Stimulated activated CD4-positive, alpha-beta T cell treated with anti-CD3 and anti-CD28 coated beads, Interleukin-1b, Interleukin-23, amount 100 ng/mL, for 1 hour (primary cell): ENCODE measurements at places on chromosomes 4 and X.

DNA sequence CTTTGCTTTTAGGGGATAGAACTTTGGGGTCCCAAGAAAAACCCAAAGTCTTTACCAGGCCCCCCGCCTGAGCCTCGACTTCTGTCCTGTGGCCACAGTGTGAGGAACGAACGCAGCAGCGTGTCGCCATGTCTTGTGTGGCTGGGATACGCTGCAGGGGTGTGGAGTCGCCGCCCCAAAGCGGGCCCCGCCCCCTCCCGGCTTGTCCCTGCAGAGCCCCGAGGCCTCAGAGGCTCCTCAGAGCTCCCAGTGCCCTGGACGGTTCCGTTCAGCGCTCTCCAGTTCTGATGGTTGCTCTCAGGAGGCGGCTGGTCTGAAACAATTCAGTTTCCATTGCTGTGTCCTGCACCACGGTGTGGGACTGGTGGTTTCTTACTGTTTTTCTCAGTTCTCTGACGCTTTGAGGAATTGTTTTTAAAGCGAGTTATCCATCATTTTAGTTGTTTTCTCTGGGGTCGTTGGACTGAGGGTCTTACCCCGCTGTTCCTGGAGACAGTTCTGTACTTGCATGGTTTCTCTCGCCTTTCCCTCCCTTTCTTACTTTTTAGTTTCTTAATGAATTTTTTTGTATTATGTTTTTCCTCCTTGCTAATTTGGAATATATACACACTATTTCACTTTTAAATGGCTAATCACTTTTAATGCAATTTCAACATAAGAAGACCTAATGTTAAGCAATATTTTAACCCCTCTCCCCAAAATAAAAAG lies 1.6 kb upstream of the IDUA start:
- peak; percentile 32 for DNase-seq

GRCh38 chrX:109840585-109840984 lies 107.5 kb upstream of the ACSL4 start:
- no peak for DNase-seq

DNA sequence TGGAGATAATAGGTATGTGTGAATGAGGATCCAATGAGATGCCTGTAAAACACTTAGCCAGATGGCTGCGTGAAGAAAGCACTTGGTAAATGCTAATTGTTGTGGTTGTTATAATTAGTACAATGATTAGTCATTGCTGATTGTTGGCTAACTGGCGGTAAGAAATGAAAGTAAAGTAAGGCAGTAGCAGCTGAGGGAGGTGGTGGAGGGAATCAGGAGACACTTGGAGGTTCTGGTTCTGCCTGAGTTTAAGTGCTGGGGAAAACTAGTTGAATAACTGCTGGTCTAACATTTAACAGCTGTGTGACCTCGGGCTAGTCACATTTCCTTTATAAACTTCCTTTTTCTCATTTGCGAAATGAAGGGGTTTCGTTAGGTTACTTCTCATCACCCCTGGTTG lies 30.9 kb downstream of the CD38 start:
- DNase-seq: no peak

DNA sequence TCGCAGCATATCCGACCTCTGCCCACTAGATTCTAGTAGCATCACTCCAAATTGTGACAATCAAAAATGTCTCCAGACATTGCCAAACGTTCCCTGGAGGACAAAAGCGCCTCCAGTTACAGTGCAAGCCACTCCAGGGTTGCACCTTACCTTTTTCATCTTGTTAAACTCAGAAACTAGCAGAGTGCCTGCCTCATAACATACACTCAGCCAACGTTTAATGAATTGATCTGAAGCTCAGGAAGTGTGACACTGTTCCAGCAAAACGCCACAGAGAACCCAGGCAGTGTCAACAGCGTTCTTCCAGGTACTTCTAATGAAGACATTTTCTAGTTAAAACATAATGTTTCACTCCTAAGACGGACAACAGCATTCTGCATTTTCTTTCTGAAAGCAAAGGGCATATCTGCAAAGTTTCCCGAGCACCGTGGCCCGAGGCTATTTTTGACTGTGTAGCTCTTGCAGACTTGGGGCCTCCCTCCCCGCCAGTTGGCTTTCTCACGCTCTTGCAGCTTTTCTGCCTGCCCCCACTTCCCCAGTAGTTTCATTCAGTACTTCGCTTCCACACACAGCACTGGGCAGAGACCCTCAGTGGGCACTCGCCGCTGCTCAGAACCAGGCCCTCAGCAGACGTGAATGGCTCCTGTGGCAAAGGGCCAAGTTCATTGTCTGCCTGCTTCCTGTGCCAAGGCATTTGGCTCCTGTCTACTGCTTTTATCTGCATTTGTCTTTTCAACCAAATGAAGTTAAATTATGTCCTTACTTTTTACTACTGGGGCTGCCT lies 133.4 kb upstream of the TTC29 start:
- no peak for DNase-seq

DNA sequence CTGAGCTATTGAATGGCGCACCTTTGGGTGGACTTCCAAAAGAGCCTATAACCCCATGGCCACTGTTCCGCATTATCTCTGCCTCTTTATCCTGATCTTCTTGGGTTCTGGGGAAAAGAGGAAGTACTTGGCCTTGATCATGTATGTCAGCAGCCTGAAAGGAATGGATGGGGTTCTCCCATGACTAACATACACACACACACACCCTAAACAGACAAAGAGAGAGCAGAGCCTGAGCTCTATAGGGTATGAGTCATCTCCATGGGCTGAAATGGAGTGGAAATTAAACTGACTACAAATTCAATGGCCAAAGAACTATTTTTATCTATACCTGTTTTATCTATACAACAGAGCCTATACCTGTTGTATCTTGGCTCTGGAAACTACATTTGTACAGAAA lies 141.5 kb upstream of the MTMR8 start:
- no peak for DNase-seq

DNA sequence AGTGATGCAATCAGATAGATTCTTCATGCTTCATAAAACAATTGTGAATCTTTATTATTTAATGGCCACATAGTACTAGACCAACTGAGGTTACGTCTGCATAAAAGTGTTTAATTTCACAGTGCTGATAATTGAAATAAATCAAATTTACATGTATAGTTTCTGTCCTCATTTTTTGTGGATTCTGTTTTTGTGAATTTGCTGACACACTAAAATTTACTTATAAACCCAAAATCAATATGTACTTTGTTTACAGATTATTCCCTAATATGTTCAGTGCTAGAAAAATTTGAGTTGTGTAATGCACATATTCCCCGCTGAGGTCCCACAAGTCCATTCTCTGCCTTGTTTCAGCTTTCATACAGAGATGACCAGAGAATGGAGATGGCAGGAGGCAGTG lies 759.8 kb downstream of the CENPC start:
- no peak for DNase-seq

- no peak for DNase-seq
These were observed 65.7 kb downstream of the MAGEA1 start for GRCh38 chrX:153244767-153245166.

- DNase-seq: no peak
These were observed 155.7 kb downstream of the FBXW7 start for GRCh38 chr4:152380185-152380584.

DNA sequence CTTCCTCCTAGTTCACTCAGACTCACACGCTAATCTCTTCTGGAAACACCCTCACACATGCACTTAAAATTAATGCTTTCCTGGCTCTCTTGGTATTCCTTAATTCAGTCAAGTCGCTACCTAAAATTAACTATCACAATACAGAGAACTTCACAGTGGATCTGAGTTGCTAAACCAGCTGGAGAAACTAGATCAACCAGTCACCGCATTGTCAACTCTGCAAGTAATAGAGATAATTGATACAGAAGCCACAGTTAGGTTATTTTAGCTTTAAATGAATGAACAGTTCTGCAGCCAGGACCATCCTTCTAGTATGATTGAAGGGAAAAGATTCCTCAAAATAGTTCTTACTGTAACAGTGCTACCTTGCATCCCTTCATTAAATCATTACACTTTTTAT lies 6.0 kb upstream of the TBC1D9 start:
- DNase-seq: no peak

GRCh38 chr4:102454268-102454667 lies 46.9 kb upstream of the NFKB1 start:
- DNase-seq: no peak

- no peak for DNase-seq
These were observed 192.4 kb upstream of the GPC4 start for GRCh38 chrX:133607419-133608348.

GRCh38 chr4:25770847-25771246 lies 91.9 kb downstream of the SEL1L3 start:
- DNase-seq: no peak

DNA sequence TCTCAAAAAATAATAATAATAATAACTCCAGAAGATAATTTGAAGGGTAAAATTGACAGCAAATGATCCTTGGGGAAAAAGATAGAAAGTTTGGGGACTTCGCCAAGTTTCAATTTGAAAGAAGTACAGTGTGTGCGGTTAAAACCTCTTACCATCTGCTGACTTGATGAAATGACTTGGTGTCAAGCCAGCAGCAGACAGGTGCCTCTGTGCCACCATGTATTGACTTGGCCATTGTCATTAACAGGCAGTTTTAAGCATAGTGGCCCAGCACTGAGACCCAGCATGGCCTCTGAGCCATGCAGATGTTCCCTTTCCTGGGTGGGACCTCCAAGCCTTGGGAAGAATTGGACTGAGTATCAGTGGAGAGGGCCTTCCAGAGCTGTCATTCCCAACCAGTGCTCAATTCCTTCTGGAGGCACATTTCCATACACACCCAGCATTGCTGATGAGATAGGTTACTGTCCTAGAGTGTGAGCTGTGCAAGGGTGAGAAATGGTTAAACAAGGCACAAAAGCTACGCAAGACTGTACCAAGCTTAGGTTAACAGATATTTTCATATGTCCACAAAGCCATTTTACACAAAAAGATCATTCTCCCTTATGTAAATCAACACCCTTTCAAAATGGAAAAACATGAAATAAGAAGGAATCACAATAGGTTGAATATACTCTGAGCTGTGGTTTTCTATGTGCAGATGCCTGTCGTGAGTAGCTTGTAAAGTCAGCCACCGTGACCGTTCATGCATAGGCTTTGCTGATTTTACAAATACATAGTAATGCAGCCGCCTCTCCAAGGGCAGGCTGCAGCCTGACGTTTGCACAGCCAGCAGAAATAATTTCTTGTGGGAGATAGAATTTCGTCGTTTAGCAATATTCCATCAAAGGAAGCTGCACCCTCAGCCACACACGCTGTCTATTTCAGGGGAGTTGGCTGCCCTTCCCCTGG lies 59.4 kb upstream of the FBXW7 start:
- DNase-seq: no peak

DNA sequence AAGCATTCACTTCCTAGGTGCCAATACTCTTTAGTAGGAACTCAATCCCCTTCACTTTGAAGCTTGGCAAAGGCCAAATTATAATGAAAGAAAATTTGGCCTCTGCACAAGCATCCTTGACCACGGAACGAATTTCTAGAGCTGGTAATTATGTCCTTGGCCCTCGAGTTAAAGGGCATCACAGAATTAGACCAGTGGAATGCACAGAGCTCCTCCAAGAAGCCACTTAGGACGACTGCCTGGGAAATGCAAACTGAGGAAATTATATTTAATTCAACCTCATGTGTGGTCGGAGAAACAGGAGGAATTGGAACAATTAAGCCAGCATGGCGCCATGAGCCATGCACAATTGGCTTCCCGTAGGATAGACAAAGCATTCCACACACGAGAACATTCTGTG lies 59.3 kb downstream of the NLGN4X start:
- no peak for DNase-seq

DNA sequence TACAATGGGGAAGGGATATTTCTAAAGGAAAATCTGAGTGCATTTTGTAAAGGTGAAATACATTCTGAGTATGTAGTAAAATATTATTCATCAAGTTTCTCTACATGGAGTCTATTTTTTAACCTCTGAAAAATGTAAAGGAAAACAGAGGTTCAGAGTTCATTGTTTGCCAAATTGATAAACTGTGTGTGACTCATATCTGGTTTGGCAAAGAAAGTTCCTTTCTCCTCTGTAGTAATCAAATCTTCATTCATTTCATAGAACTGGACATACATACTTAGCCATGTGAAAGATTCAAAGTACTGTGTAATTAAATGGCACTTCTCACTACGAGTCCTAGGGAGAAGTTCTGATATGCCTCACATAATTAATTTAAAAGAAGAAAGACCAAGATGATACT lies 61.6 kb downstream of the HPGD start:
- no peak for DNase-seq

- DNase-seq: no peak
These were observed 28.6 kb upstream of the UTP14A start for GRCh38 chrX:129877401-129877800.

- no peak for DNase-seq
These were observed 2.6 kb downstream of the RAB28 start for GRCh38 chr4:13481569-13481968.

DNA sequence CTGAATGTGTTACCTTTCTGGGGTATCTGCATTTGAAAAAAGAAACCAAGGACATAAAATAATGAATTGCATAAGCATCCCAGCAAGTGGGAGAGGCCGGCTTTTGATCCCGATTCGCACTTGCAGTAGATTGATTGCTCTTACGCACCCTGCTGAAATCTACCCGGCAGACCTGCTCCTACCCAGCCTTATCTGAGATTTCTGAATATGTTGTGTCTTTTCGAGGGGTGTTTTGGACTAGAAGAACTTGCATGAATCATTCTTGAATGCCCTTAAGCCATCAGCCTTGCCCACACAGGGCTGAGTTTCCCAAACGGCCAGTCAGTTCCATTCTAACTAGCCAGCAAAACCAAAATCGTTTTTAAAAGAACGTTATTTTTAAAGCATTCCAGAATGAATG lies 174.4 kb upstream of the BCOR start:
- DNase-seq: no peak

- DNase-seq: no peak
These were observed 73.9 kb downstream of the PSAPL1 start for GRCh38 chr4:7360806-7361205.

DNA sequence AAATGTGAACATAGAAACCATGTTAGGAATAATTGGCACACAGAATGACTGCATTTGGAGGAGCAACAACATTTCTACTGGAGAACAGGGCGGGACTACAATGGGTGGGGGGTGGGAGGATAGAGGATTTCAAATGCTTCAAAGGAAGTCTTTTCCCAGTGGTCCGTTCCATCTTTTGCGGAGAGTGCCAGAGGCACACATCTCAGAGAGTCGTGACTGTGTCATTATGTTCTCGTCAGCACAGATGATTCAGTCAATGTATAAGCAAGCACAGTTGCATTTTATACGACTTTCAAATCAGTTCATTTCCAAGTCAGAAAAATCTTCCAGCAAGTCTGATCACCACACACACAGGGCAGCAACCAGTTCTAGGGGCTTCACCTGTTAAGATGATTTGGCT lies 22.7 kb upstream of the GPR50 start:
- no peak for DNase-seq

- DNase-seq: no peak
These were observed 19.8 kb upstream of the TBC1D14 start for GRCh38 chr4:6889736-6890324.

DNA sequence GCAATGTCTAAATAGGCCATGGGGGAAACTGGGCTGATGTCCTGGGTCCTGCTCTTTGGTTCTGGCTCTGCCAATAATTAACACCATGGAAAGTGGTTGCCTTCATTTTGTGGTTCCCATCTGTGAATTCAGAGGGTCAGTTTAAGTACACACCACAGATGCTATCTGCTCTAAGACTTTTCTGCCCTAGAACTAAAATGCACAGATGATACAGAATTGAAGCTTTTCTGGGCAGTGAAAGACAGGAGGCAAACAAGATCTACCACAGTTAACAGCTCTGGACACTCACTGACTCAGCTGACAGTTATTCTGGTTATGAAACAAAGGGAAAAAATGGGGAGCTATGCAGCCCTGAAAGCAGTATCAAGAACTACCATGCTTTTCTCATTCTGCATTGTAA lies 37.3 kb downstream of the APBB2 start:
- no peak for DNase-seq

GRCh38 chrX:12657881-12658280 lies 133.3 kb upstream of the PRPS2 start:
- no peak for DNase-seq
